Fibroblast of skin of left biceps (primary cell): ENCODE measurements at places on chromosomes 2 and 18.

GRCh38 chr2:38829971-38830370 is 45.8 kb downstream of the DHX57 start:
- DNase-seq = peak; percentile 8

DNA sequence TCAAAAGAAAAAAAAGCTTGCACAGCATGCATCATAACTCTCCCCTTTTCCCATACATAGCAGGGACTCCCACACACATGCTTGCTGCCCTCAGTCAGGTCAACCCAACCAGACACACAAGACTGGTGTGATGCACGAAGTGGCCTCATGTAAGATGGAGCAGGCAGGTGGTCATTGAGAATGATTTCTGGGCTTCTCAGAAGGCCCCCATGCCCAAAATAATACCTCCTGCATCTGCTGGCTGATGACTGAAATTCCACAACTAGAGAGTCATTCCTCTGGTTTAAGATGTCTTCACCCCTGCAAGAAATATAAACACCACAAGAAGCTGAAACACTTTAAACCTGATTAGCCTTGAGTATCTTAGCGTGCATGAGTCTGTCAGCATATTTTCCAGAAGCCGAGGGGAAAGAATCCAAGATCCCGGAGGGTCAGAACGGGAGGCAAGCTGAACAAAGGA is 131.1 kb downstream of the AFF3 start:
- DNase-seq = peak; percentile 93

- no peak for DNase-seq
These were observed 3.7 kb upstream of the MFSD6 start for GRCh38 chr2:190404487-190404886.

- DNase-seq = no peak
These were observed 197.1 kb downstream of the BCL11A start for GRCh38 chr2:60356346-60356745.

- DNase-seq = no peak
These were observed 55.2 kb upstream of the BCL11A start for GRCh38 chr2:60608679-60609078.
